Stimulated activated CD8-positive, alpha-beta memory T cell treated with anti-CD3 and anti-CD28 coated beads, Interleukin-7, amount 100 ng/mL, for 1 hour (primary cell): ENCODE measurements at places on chromosomes 6 and 20.
A peak's percentile ranks its signal among the peaks of the same experiment; 100 is the strongest.

GRCh38 chr6:8983202-8983688 is 547.9 kb upstream of the SLC35B3 start:
- DNase-seq = peak; percentile 5

DNA sequence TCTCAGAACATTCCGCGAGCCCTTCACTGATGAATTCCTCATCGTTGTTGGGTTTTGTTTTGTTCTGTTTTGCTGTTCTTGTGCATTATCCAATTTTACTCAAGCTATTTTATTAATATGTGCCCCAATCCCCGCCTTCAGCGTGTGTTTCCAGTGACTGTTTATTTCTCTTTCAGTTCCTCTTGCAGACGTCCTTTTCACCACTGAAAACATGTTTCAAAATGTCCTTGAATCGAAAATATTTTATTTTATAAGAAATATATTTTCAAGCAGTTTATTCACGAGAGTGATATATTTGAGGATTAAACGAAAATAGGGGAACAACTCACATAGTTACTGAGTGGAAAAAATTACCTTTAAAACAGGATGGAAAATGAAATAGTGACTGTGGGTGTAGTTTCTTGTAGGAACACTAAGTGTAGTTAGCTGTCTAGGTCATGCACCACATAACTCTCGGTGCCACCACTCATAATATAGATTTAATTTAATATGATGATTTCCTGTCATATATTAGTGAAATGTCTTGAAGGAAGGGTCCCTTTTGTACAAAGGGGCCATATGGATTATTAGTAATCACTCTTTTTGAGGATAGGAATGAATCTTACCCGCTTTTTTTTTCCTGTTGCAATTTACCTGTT is 45.3 kb upstream of the HDDC2 start:
- DNase-seq = no peak

- DNase-seq = no peak
Measured at GRCh38 chr6:4503700-4504099, 272.5 kb upstream of the CDYL start.

DNA sequence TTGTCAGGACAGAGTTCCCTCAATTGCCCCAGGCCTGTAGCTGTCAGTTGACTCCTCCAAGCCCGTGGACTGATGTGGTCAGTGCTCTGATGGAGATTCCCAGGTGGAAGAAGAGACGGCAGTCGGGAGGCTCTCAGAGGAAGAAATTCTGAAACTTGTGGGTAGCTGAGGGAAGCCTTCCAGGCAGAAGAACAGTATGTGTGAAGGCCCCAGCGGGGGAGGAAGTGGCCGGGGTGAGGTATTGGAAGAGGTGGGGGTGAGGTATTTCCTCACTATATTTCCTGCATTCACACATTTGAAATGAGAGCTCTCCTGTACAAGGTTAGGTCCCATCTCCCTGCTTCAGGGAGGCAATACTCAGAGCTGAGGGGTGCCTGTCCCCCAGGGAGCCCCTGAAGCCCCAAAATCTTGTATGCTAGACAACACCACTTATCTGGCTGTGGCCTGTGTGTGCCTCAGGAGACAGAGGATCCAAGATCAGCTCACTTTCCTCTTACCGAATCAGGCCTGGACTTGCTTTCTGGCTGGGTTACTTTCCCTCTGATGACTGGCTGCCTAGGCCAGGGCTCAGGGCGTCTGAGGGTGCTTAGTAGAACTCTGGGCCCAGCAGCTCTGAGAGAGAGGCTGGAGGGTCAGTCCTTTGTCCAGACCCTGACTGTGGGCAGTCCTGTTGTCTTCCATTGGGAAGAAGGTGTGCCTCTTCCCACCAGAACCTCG is 49.3 kb upstream of the MYL9 start:
- peak; percentile 23 for DNase-seq

DNA sequence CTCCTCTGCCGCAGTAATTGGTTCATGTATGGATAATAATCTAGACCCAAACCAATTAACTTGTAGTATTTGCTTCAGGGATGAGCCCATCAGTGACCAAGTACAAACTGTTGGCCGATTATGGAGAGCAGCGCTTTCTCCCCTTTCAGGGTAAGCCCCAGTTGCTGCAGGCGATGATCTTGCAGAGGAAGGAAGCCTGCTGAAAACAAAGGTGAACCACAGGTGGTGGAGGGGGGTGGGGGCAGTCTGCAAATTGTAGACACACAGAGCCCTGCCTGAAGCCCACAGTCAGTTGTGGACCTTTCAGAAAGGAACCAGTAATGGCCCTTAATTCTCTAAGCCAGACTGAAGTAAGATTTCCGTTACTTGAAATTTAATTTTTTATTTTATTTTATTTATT is 167.9 kb upstream of the JARID2 start:
- DNase-seq = no peak

DNA sequence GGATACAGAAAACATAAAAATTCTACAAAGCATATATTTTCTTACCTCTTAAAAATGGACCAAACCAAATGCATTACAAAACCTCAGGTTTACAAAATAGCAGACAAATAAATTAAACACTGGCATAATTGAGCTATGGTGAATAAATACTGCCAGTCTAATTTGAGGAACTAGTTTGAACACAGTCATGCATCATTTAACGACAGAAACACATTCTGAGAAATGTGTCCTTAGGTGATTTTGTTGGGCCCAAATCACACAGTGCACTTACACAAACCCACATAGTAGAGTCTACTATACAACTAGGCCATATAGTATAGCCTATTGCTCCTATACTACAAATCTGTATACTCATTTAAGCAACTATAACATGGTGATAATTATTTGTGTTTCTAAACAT is 215.6 kb downstream of the FOXC1 start:
- no peak for DNase-seq

GRCh38 chr6:170445487-170445886 is 107.6 kb downstream of the PSMB1 start:
- no peak for DNase-seq
